Activated B cell treated with CpG ODN at 0.5 μM for 24 hours (primary cell): ENCODE measurements at places on chromosomes 2 and 18.

- no peak for DNase-seq
These were observed 31.2 kb downstream of the STAMBP start for GRCh38 chr2:73859721-73860586.

DNA sequence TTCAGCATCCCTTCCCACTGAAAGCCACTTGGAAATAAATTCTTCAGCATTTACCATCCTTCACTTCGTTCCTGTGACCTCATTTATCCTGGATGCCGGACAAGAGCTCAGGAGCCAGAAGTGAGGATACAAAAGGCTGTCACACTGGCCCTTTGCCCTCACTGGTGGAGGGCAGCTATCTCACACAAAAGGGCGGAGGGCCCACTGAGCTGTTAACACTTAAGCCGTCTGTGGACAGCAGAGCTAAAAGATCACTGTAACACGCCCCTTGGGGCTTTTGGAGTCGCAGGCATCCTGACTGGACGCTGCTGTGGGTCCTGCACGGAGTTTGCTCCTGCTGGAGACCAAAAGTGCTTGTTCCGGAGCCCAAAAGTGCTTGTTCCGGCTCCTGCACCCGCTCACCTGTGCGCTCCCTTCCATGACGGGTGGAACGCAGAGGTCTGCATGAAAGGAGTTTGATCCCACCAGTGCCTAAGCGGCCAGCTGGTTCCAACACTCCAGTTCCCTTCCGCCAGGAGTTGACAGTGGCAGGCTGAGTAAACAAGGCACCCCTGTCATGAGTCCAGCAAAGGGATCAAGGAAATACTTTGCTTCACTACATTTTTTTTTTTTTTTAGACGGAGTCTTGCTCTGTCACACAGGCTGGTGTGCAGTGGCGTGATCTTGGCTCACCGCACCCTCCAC is 572.0 kb upstream of the LINC00305 start:
- DNase-seq, result no peak

DNA sequence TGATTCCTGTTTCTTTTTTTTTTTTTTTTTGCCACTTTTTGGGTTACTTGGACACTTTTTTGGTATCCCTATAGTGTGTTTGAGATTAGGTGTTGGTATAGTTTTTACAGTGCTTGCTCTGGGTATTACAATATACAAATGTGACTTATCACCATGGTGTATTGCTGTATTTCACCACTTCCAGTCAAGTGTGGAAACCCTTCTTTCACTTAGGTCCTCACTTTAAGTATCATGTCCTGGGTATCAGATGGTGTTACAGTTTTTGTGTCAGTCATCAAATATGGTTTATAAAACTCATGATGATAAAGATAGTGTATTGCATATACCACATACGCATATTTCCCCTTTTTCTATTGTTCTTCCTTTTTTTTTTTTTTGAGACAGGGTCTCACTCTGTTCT is 1.8 kb downstream of the ATP9B start:
- DNase-seq, result no peak

DNA sequence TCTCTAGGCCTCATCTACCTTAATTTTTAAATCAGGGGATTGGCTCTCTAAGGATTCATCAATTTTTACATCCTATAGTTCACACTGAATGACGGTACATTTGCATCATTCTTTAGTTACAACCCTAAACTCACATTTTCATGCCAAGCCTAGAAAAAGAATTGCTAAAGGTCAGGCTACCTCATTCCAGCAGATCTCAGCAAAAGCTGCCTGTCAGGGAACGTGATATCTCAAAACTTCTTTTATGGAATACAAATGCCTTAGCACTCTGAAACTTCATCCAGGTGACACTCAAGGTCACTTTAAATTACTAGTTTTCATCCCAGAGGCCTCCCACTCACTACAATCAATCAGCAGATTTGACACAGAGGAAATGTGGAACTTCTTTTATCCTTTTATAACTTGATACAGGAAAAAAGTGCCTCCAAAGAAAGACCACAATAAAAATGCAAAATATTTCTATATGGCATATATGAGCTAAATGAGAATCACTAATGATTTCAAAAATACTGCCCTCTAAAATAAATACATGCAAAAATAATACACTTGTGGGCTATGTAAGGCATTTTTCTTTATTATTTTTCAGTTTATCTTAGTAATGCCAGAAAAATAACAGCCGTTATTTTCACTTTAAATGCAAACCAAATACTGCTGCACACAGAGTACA is 91.5 kb downstream of the ARHGEF33 start:
- DNase-seq, result no peak

- DNase-seq, result no peak
These were observed 48.0 kb upstream of the ID2 start for GRCh38 chr2:8633735-8634313.

- DNase-seq, result no peak
These were observed 651.3 kb downstream of the DCDC2C start for GRCh38 chr2:4354678-4355077.

DNA sequence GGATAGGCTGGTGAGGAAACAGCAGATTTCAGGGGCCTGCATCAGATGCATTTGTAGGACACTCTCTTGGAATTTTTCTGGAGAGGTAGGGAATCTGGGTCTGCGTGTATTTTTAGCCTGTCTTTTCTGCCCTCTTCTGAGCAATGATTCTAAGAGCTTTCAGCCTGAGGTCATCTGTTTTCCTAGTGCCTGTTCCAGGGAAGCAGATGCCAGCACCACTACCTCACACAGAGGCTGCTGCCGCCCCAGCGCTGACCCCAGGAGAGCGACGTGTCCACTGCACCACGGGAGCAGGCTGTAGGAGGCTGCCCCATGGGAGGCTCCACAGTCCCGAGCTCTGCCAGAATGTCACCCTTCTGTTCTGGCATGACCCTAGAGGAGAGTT is 316.5 kb downstream of the CYP26B1 start:
- no peak for DNase-seq

DNA sequence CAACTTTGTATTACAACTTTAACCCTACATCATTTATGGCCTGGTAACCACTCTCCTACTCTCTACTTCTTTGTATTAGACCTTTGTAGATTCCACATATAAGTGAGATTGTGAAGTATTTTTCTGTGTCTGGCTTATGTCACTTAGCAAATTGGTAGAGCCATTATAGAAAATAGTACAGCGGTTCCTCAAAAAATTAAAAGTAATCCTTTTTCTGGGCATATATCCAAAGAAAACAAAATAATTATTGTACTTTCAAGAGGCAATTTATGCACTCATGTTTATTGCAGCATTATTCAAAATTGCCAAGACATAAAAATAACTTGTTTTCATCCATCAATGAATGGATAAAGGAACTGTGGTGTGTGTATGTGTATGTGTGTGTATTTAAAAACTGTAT is 537.5 kb upstream of the FSIP2 start:
- no peak for DNase-seq

DNA sequence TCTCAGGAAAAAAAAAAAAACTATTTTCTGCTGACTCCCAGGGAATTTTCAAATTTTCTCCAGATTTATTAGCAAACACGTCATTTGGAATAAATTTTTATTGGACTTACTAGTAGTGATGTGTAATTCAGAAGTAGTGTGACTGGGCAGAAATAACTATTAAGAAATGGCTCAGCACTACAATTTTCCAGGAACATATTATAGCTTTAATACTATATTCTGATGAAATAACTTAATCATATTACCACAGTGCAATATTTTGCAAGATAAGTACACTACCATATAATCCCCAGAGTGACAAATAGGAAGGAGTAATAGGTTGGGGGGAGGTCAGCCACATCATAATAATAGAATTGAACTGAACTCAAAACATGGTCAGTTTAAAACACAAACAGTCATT is 19.7 kb upstream of the TNFAIP6 start:
- DNase-seq, result no peak

DNA sequence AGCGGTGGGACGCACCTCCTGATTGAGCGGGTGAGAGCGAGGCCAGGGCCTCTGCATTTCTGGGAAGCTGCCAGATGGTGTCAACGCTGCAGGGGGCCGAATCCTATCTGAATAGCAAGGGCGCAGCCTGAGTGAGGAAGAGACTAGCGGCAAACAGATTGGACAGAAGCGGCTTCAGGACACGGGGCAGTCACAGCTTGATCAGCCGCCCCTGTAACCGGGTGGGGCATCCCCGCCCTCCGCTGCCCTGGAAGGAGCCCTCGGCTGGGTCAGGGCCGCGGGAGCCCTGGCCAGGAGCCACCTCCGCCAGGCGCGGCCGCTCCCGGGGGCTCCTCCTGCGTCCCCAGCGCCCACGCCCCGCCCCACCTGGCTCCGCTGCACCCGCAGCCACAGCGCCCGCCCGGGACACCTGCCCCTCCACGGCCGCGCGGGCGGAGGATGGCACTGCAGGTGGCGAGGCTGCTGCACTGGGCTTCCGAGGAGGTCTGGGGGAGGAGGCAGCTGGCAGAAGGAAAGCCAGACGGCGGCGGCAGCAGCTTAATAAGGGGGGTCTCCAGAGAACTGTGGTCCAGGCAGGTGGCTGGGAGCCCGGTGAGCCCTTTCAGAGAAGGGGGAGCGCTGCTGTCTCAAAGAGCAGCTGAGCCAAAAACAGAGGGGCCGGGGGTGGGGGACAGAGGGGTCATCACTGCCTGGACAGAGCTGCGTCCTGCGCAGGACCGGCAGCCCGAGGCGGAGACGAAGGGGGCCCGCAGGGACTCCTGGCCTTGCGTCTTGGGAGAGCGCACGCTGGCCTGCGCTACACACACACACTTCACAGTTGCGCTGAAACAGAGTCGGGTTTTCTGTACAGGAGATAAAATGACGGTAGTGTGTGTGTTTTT is 18.8 kb upstream of the SOX11 start:
- no peak for DNase-seq

DNA sequence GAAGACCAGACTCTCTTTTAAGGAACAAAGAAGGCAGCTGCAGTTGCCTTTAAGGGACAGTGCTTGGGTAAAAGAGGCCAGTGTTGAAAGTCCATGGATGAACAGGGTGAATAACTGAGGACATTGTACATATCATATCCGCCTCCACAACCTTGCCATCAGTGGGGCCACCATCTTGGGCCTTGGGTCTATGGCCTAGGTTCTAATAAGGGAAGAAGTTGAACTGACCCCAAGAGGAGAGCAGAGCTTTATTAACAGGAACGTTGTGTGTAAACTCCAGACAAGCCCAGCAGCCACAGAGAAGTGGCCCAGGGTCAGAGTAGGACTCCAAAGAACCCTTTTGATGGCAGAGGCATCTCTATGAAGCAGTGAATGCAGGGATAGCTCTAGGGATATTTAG is 332.8 kb downstream of the CYP26B1 start:
- DNase-seq, result no peak

DNA sequence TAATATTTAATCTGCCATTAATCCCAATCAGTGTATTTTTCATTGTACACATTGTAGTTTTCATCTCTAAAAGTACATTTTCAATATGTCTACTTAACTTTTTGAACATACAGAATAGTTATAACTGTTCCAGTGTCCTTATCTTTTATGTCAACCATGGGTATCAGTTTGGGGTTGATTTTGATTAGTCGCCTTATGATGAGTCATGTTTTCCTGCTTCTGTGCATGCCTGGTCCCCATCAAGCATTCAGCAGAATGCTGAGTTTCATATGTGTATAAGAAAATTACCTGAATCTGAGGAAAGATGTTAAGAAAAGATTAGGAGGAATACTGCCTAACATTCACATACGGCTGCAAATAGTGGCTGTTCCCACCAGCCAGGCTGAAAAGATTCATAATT is 17.7 kb downstream of the SPDYA start:
- no peak for DNase-seq

DNA sequence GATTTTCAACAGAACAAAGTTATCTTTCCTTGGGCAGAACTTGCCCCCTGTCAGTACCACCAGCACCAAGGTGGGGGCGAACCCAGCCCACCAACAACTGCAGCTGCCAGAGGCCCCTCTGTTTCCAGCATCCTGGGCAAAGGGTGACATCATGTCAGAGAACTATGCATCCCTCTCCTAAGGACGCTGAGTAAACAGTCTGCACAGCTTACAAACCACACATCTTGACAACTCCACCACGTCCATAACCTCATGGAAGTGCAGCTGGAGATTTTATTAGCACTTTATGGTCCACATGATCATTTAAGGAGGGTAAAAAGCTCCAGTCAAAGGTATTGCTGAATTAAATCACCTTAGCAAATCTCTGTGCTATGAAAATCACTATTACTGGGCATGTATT is 40.4 kb downstream of the PIEZO2 start:
- DNase-seq, result no peak

GRCh38 chr2:15184491-15184890 is 376.6 kb downstream of the NBAS start:
- DNase-seq, result no peak

DNA sequence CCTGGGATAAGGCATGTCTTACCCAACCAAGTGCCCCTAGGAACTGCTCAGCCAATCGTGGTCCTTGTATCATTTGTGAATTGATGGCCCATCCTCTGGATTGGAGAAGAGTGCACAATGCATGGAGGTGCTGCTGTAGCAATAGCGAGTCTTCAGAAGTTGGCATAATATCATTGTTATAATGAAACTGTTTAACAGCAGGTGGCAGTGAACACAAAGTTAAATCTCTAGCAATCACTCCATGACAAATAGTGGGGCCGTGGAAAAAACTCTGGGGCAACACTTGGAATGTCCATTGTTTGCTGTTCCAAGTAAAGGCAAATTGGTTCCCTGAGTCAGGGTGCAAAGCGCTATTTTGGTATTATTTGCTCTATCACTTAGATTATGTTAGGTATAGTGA is 11.4 kb downstream of the REG1A start:
- no peak for DNase-seq

DNA sequence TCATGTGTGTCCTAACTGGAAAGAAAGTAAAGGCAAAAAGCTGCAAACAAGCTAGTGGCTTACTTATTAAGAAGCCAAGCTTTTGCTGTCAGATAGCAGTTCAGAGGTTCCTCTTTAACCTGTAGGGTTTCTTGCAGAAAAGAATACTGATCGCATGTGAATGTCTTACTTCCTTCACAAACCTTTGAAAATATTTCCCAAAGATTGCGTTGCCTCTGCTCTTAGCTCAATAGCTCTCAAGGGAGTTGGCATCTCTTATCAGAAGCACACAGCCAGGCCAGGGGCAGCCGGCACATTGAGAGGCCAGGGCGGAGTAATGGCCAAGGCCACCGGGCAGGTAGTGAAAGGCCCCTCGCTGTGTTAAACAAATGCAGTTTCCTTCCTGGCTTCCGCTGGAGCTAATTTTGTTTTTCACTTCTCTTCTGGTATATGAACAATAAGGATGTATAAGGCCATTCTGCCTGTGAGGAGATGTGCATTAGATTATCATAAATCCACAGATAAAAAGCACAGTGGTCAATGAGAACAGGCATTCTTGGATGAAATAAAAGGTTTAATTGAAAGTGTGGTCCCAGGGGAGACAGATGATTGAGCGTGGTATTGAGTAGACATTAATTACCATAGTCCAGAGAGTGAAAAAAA is 542.4 kb upstream of the NRP2 start:
- DNase-seq, result no peak

DNA sequence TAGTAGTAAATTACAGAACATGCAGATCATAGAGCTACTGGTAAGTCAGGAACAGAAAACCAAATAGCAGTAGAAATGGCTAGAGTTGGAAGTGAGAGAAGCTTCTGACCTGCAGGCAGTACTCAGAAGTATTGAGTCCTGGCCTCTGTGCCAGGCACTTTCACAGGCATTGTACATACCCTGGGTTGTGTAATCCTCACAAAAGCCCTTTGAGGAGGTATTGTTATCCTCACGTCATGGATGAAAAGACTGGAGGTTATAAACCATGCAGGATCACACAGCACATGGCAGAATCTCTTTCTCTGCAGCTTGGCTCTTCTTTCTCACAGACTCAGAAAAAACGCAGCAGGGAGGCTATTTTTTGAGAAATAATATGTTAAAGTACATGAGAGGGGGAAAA is 789.3 kb upstream of the FAM98A start:
- no peak for DNase-seq

- no peak for DNase-seq
These were observed 132.3 kb downstream of the CAMKMT start for GRCh38 chr2:44494006-44494405.
